Cardiac muscle cell (in vitro differentiated cells and primary cell): ENCODE measurements at places on chromosomes 2 and 18. TPM values are rescaled to one million over a fixed set of nuclear protein-coding genes. Genes with fewer than 3 reads are reported as not detected.

The LRATD1 gene
- 1.1 and 1.5 TPM in 2 replicates for total RNA-seq

DNA sequence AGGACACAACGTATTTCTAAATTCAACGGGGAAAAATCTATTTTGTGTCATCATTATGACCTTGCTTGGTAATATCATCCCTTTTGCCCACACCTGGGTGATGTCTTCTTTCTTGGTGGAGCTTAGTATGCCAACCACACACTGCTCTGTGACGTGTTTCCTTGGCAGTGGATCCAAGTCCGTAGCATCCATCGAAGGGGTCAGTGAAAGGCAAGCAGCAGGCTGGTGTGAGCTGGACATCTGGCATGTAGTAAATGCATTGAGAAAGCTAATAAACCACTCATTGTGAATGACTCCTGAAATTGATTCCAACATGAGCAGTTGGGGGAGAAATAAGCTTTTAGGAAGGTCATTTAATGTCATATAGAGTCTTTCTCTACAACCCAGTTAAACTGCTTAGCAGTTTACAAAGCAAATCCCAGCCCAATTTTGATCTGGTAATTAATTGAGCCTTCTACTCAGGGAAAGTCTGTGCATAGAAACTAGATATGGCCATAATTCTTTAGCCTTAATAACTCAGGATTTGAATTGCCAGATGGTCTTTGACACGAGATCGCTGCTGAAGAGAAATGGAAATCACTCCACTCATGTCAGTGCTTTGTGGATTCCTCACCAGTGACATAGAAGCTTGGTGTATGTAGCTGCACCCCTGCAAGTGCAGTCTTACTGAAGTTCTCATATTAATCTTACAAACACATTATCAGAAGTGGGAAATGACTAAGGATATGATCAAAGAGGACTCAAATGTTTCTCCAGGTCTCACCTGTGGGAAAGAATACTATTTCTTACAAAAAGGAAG lies 494.8 kb downstream of the CMPK2 start:
- DNase-seq = no peak

GRCh38 chr2:231039821-231040364 lies 2.6 kb downstream of the C2orf72 start:
- DNase-seq = no peak

The TIGD1 gene
- total RNA-seq = 8.3 and 10.6 TPM in 2 replicates

- DNase-seq = no peak
These were observed 187.4 kb upstream of the RBMS1 start for GRCh38 chr2:160680974-160681373.

DNA sequence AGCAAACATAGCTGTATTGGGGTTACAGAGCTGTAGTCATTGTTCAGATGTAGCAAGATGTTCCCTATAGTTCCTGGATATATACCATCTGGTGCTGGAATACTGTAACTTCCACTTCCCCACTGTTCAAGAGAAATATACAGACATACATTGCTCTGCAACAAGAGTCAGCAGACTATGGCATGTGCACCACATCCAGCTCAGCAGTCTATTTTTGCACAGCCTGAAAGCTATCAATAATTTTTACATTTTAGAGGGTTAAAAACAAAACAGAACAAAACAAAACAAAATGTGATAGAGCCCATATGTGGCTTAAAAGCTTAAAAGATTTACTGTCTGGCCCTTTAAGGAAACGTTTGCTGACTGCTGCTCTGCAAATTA lies 31.8 kb upstream of the VIT start:
- no peak for DNase-seq

GRCh38 chr2:28411166-28411755 lies 18.6 kb downstream of the FOSL2 start:
- DNase-seq = no peak

The MLPH gene
- total RNA-seq = 0.11 and 0.27 TPM in 2 replicates

- DNase-seq = no peak
These were observed 457.5 kb downstream of the CNTNAP5 start for GRCh38 chr2:124482551-124482950.

DNA sequence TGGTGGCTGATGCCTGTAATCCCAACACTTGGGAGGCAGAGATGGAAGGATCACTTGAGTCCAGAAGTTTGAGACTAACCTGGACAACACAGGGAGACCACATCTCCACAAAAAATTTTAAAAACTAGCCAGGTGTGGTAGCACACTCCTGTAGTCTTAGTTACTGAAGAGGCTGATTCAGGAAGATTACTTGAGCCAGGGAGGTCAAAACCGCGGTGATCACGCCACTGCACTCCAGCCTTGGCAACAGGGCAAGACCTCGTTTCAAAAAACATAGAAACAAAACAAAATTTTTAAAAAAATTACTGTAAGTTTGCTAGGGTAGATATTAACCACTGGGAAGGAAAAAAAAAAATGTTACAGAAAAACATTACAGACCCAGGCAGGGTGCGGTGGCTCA lies 5.8 kb downstream of the ATL2 start:
- DNase-seq = no peak

DNA sequence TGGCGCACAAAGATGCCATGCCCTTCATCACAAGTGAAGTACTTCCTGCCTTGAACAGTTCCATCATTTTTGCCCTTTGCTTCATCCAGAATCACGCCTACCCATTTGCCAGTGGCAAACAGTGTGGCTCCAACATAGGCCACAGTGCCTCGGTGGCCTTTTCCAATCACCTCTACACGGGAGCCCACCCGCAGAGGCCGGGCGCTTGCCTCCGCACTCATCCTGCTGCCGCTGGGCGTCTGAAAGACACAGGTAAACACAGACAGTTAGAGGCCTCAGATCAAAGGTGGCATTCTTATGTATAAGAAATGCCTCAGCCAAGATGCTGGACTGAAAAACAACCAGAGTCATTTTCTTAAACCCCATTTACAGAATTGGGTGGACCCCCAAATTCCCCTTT lies 2.1 kb downstream of the DCTN1 start:
- DNase-seq = no peak

The POLE4 gene
- 11.0 and 19.9 TPM in 2 replicates for total RNA-seq

The APOB gene
- 0.07 and 0.15 TPM in 2 replicates for total RNA-seq

DNA sequence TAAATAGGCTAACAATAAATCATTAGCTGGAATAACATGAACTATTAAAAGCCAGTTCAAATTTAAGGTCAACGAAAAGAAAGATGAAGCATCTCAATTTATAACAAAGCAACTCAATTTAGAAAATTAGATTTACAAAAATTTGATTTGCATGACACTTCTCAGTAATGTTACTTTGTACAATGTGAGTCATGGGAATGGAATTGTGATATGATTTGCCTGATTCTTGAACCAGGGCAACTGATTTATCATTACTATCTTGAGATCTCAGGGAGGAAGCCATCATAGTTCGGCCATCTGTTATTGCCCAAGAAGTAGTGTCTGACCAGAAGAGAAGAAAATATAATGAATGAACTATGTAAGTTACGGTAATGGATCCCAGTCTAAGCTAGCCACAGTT lies 193.1 kb downstream of the RIT2 start:
- DNase-seq = no peak

The RAB6C gene
- total RNA-seq = 0.09 TPM in 1 of 2 replicates, not detected in the other

DNA sequence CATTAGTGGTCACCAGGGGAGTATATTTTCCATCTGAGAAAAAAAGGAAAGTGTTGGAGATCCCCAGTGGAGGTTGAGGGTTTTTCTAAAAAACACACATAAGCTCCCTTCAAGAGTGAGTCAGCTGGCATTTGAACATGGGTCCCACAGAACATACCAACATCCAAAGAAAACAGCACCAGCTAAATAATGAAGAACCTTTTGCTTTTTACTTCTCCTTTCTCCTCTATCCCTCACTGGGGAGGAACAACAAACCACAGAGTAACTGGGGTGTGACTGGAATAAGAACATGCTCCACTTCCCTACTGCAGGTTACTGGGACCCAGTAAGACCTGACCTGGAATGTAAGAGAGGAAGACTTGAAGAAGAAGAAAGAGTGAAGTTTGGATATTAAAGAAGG lies 56.5 kb upstream of the RAPH1 start:
- DNase-seq = no peak

- DNase-seq = no peak
These were observed 36.9 kb downstream of the RPL37A start for GRCh38 chr2:216535454-216535995.

DNA sequence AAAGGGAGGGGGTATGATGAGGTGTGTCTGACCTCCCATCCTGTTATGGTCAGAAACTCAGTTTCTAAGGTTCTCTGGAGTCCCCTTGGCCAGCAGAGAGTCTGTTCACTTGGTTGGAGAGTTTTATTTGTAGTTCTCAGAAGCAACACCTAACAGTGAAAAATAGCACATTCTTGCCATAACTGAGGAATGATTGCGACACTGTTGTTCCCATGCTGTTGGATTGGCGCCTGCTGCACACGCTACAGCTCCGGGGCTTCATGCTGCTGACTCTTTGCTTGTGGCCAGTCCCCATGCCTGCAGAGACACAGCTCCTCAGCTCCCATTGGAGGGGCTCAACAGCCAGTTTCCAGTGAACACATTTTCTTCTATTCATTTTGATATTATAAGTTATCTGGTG lies 42.1 kb downstream of the TPGS2 start:
- DNase-seq = peak; percentile 93

The ITGA6 gene
- 20.5 and 28.3 TPM in 2 replicates for total RNA-seq

The SLC5A7 gene
- 0.04 and 0.06 TPM in 2 replicates for total RNA-seq

The DRC1 gene
- total RNA-seq = not detected in 2 replicates

- DNase-seq = no peak
These were observed 14.2 kb downstream of the GALNT5 start for GRCh38 chr2:157271590-157272203.

DNA sequence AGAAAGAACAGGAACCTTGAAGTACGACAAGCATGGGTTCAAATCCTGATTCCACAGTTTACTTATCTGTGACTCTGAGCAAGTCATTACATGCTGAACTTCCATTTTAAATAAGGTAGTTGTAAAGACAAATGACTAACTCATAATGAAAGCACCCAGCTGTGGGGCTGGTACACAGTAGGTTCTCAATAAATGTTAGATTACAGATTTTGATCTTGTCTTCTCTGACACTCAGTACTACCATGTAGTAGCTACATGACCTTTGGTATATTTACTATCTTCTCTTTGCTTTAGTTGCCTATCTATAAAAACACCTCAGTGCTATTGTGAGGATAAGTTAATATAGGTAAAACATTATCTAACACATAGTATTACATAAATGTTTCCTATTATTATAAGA lies 3.2 kb downstream of the TRAK2 start:
- DNase-seq = no peak

- peak; percentile 26 for DNase-seq
These were observed 32.6 kb downstream of the FASTKD2 start for GRCh38 chr2:206798000-206798399.

The POMC gene
- 2.8 and 3.9 TPM in 2 replicates for total RNA-seq

- peak; percentile 70 for DNase-seq
These were observed 27.5 kb downstream of the ZNF516 start for GRCh38 chr18:76467371-76468190.

The REG1A gene
- not detected in 2 replicates for total RNA-seq

DNA sequence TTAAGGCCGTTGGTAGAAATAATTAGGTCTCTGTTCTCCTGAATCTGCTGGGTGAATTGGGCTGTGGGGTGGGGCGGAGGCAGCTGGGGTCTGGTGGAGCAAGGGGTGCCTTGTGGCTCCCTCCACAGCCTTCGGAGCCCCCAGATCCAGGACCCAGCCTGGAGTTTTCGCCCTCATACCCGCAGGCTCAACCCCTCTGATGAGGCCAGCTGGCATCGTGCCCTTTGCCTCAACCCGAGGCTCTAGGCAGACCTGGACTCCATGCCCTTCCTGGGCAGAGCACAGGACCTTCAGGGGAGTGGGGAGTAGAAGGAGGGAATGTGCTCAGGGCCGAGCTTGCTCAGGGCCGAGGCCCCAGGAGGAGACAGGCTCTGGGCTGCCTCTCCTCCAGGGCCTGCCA lies 50.3 kb upstream of the SMAD7 start:
- DNase-seq = no peak

DNA sequence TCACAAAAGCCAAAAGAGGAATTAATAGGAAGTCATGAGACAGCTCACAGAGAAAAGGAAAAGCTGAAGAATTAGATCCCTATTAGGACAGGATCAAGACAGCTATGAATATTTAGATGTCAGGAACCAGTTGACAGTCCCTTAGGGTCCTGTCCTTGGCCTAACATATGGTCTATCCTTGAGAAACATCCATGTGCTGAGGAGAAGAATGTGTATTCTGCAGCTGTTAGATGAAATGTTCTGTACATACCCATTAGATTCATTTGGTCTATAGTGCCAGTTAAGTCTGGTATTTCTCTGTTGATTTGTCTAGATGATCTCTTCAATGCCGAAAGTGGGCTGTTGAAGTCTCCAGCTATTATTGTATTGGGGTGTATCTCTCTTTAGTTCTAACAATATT lies 37.6 kb upstream of the SLC40A1 start:
- DNase-seq = no peak

DNA sequence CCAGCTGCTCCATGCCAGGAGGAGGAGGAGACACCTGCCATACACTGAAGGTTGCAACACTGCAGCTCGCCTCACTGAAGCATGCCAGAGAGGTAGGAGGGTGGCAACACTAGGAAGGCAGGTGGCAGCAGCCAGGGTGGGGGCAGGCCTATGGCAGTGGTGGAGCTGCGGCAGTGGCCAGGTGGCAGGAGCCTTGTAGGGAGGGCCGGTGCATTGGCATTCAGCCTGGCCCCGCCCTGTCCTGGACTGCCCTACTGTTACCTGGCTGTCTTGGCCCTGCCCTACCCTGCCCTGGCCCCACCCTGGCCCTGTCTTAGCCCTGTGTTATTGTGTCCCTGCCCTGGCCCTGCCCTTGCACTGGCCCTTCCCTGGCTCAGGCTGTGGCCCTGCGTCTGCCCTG lies 7.4 kb upstream of the ANKRD62 start:
- DNase-seq = no peak

The RGPD4 gene
- not detected in 2 replicates for total RNA-seq

The ING5 gene
- total RNA-seq = 39.4 and 53.6 TPM in 2 replicates
